Hematopoietic multipotent progenitor cell treated with erythropoietin and hydrocortisone succinate and interleukin-3 and kit ligand, for 4 days (in vitro differentiated cells): ENCODE measurements at places on chromosomes 6 and 20.

DNA sequence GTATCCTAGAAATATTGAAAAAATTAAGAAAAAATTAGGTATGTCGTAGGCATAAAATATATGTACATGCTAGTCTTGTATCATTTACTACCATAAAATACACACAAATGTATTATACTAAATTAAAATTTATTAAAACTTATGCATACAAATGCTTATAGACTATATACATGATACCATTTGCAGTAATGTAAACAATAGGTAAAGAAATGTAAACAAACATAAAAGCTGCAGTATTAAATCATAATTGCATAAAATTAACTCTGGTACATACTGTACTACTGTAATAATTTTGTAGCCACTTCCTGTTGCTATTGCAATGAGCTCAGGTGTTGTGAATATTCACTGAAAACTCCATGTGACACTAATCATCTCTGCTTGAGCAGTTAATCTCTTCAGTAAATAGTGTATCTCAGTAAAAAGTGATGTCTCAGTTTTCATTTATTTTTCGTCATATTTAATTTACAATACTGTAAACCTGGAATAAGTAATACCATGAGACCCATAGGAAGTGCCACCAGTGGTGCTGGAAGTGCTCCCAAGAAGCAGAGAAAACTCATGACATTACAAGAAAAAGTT lies 29.3 kb downstream of the RALGAPB start:
- DNase-seq = no peak

GRCh38 chr6:56314683-56315523 lies 67.5 kb upstream of the COL21A1 start:
- DNase-seq = peak; percentile 42

- no peak for DNase-seq
Measured at GRCh38 chr6:166616261-166617238, 10.5 kb downstream of the RPS6KA2 start.

DNA sequence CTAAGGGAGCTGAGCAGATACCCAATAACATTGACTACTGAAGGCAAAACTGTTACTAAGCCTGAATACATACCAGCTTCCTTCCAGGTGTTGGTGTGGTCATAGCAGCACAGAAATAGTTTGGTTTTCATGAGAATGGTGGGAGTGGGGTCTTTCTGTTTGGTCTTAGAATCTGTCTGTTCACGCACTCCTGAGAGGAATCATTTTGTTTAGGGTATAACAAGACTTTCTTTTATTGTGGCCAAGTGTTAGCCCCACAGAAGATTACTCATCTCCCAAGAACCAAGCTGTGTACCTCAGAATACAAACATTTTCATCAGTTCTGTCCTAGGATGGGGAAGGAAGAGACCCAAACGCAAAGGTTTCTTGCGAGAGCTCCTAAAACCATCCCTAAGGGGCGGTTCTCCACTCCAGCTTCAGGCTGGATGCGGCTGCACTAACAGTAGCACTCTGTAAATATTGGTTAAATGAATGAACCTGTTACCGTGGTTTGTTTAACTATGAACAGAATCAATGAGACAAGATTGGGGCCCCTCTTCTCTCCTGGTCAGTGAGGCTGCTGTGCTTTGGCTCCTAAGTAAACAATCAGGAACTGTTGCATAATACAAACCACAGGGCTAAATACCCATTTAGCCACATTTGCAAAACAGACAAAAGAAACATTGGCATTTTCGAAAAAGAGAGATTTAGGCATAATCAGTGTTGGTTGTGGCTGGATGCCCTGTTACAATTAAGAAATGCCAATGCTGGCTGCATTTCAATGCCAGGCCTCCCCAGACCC lies 44.9 kb downstream of the SNAP25 start:
- DNase-seq = no peak
